NCI-H1417 treated with DMSO at 0.1 percent for 48 hours (cell line): ENCODE measurements at places on chromosomes 12 and 14.

DNA sequence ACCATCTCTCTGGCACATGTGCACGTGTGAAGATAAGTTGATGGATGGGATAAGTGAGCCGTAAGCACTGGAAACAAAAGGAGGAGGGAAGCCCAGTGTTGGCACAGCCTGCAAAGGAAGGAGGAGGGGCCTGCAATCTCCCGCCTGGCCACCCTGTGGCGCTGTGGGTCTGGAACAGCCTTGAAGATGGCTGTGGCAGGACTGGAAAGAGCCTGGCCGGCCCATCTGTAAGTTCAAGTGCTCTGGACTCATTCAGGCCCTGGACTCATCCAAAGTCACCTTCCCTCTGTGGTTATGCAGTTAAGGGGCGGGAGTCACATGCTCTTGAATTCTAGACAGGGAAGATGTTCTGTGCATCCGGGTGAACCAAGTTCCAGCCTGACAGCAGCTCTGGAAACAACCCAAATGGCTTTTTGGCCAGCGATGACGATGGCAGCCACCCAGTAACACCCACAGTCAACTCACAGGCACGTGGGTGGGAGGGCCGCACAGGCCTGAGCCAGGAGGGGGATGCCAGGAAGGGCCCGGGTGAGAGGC is 50.4 kb downstream of the CHGA start:
- no peak for DNase-seq

- DNase-seq, result no peak
Measured at GRCh38 chr14:28098856-28099255, 667.7 kb upstream of the FOXG1 start.

DNA sequence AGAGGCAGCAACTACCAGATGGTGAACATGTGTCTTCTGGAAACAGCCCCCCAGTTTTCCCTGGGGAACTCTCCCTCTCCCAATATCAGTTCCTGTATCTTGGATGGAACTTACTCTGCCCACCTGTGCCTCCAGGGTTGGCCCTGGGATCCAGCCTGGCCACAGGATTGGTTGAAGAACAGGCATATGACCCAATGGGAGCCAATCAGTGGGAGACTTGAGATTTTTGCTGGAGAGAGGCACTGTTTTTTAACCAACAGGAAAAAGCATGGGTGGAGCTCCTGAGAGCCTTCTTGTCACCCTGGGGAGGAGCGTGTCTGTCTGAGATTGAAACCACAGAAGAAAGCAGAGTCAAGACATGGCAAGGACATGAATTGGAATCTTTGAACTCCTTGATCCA is 33.6 kb upstream of the COX6A1 start:
- no peak for DNase-seq

DNA sequence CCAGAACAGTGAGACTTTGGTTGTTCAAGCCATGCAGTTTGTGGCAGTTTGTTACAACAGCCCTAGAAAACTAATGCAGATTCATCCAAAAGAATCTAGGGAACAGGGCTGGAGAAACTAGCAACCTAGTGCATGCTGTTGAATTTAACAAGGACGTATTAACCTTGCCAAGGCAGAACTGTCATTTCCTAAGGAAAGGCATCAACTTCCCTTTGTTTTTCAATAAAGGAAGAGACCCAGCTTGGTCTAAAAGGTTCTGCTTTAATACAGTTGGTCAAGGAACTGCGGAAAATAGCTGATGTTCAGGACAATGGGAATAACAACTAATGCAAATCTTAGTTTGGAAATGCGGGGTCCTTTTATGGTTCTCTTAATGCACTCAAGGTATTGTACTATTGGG is 11.5 kb downstream of the AK7 start:
- no peak for DNase-seq

- no peak for DNase-seq
Measured at GRCh38 chr14:53491256-53491883, 338.2 kb upstream of the DDHD1 start.

GRCh38 chr12:19382111-19382526 is 57.2 kb upstream of the AEBP2 start:
- DNase-seq, result no peak

DNA sequence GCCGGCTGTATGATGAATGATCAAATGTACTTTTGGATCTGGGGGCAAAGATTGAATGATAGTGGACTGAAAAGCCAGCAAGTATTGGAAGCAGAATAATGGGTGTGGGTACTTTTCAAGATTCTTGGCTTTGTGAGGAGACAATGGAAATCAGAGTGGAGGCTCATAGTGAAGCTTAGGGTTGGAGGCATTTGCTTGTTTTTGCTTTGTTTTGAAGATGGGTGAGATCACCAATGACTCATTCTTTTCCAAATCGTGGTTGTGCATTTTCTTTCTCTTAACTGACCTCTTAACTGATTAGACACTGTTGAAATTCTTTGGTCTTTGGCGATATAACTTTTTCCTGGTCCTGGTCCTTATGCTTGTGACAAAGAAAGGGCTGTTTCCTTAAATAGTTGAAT is 54.4 kb downstream of the PELI2 start:
- DNase-seq, result no peak

DNA sequence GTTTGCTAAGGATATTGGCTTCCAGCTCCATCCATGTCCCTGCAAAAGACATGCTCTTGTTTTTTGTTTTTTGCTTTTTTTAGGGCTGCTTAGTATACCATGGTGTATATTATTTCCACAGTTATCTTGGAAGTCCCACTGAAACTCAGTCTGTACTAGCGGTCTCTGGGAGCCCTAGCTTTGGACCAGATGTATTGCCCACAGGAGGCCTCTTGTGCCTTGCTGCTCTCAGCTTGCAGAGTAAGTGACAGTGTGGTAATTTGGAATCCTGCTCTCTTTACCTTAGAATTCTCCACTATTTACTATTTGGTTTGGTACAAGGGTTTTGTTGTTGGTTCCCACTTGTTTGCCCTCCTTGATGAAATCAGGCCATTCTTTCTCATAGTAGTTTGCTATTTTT is 1022.9 kb downstream of the LRFN5 start:
- no peak for DNase-seq

- DNase-seq, result no peak
Measured at GRCh38 chr12:132493482-132494178, 3.7 kb downstream of the FBRSL1 start.

DNA sequence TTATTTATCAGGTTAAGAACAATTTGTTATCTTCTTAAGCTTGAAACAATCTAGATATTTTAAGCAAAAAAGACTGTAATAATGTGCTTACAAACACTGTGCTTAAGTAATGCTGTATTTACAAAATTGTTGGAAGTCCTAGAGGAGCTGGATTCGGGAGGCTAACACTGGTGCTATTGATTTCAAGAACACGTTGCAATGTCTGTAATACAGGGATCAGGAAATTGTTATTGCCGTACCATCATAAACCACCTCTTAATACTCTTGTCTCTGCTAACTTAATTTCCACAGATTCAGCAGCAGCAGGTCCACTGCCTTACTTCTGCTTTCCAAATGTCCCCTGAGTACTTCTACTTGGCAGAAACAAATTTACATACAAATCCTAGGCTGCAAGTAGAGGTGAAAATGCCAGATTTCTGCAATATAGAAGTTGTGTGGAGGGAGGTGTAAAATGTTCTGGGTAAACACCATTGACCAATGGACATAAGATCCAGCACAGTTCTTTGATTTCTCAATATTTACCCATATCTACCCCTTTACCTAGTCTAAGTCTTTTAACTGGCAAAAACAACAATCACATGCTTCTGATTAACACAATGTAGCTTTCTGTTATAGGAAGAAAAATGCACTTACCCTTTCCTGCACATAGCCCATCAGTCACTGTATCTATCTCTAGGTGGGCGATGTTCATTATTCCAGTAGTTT is 663.4 kb downstream of the TMTC2 start:
- no peak for DNase-seq

GRCh38 chr14:69093631-69094421 is 59.1 kb downstream of the DCAF5 start:
- no peak for DNase-seq

- no peak for DNase-seq
Measured at GRCh38 chr12:52061470-52062166, 8.2 kb upstream of the ATG101 start.

- no peak for DNase-seq
Measured at GRCh38 chr12:53754188-53754585, 2.4 kb upstream of the CISTR start.

- no peak for DNase-seq
Measured at GRCh38 chr14:65804439-65805112, 392.0 kb downstream of the FUT8 start.

- DNase-seq, result no peak
Measured at GRCh38 chr14:70032447-70032846, 153.2 kb downstream of the SMOC1 start.

- DNase-seq, result no peak
Measured at GRCh38 chr12:77231501-77231918, 166.1 kb upstream of the E2F7 start.

- DNase-seq, result no peak
Measured at GRCh38 chr12:50572287-50572686, 67.5 kb downstream of the DIP2B start.
